RCC 7860 (cell line): ENCODE measurements at places on chromosomes 3 and 15.

GRCh38 chr15:90641581-90642463 is 75.3 kb upstream of the BLM start:
- no peak for DNase-seq

- DNase-seq: no peak
These were observed 38.0 kb upstream of the XCR1 start for GRCh38 chr3:46065294-46065705.

DNA sequence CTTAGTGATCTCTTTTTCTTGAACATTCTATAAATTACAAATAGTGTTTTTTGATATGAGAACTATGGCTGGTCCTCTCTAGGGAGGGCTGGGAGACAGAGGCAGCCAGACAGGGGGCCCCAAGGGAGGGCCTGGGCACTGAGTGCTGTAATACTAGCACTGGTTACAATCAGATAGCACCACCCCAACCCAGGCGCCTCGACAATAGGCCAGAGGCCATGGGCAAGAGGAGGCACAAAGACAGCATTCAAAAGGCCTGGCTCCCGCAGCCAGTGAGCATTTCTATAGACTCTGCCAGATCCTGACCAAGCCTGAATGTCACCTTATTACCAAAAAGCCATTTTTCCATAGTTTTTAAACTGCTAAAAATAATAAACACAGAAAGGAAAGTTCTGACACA is 158.5 kb downstream of the THRB start:
- DNase-seq: no peak

DNA sequence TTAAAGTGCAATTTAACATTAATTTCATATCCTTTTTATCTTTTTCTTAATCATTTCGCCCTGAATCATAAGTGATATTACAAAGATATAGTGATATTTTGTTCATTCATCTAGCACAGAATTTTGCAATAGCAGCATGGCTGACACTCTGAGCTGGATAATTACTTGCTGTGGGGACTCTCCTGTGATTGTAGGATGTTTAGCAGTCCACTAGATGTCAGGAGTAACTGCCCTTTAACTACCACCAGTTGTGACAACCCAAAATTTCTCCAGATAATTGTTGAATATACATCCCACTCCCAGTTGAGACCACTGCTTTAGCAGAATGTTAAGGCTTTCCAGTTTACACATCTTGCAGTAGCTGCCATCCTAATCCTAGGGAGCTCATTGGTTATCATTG is 196.8 kb upstream of the MBNL1 start:
- peak; percentile 47 for DNase-seq

DNA sequence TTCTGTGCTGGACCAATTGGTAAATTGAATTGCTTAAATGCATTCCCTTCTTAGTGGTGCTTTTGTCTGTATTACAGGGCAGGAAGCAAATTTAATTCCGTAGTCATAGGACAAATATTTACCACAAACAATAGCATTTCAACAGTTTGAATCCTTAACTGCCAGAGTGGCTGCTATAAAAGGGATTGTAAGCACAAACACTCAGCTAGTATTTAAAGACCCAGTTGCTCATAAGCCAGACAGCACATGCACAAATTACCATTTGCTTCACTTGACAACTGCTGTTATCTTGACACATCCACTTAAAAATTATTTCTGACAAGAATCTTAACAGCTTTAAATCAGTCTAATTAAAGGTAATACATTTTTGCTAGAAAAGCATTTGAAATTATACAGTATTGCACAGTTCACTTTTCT is 490.2 kb upstream of the ADAMTS9 start:
- DNase-seq: no peak

GRCh38 chr15:67178569-67179210 is 75.8 kb downstream of the AAGAB start:
- DNase-seq: peak; percentile 97

- no peak for DNase-seq
These were observed 384.2 kb downstream of the CGGBP1 start for GRCh38 chr3:87674397-87675161.

- no peak for DNase-seq
These were observed 27.7 kb upstream of the MFSD1 start for GRCh38 chr3:158773845-158774830.

DNA sequence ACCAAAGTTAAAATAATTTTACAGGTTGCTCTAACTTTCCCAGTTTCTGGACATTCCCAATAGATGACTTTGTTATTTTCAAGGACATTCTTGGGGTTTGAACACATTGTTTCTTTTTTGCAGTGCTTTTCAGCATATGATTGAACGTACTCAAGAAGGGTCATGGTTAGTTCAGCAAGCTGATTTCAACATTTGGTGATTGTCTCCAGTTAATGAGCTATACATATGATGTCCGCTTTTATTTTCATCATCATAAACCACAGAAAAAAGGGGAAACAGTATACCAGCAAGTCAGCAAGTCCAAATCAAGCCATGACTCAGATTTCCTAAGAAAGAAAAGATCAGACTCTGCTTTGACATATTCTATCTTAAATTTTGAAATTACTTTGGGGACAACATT is 69.4 kb downstream of the B3GALNT1 start:
- DNase-seq: no peak

DNA sequence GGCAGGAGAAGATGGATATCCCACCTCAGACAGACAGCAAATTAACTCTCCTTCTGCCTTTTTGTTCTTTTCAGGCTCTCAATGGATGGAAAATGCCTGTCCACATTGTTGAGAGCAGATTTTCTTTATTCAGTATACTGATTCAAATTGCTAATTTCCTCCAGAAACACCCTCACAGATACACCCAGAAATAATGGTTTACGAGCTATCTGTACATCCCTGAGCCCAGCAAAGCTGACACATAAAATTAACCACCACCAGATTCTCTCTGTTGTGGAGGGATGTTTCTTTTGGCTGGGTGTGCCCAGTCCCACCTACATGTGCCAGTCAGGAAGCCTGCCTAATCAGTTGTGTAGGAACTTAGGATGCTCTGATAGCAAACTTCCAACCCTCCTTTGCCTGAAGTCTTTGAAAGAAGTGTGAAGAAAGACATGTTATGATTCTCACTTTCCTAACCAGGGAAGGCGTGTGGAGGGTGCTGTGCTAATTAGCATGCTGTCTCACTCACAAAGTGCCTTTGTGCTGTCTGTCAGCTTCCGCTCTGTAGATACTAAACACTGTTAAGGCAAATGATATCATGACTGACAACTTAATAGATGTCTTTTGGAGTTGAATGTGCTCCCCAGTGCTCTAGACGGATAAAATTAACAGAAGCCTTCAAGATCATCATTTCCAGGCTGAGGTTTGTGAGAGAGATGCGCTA is 208.5 kb downstream of the CLSTN2 start:
- DNase-seq: no peak

GRCh38 chr3:127532561-127533203 is 57.9 kb downstream of the TPRA1 start:
- DNase-seq: no peak

GRCh38 chr15:31062911-31063310 is 38.6 kb downstream of the TRPM1 start:
- no peak for DNase-seq

- DNase-seq: no peak
These were observed 140.0 kb downstream of the PLOD2 start for GRCh38 chr3:146020969-146021368.

GRCh38 chr3:157384491-157384890 is 52.2 kb upstream of the PTX3 start:
- DNase-seq: no peak

DNA sequence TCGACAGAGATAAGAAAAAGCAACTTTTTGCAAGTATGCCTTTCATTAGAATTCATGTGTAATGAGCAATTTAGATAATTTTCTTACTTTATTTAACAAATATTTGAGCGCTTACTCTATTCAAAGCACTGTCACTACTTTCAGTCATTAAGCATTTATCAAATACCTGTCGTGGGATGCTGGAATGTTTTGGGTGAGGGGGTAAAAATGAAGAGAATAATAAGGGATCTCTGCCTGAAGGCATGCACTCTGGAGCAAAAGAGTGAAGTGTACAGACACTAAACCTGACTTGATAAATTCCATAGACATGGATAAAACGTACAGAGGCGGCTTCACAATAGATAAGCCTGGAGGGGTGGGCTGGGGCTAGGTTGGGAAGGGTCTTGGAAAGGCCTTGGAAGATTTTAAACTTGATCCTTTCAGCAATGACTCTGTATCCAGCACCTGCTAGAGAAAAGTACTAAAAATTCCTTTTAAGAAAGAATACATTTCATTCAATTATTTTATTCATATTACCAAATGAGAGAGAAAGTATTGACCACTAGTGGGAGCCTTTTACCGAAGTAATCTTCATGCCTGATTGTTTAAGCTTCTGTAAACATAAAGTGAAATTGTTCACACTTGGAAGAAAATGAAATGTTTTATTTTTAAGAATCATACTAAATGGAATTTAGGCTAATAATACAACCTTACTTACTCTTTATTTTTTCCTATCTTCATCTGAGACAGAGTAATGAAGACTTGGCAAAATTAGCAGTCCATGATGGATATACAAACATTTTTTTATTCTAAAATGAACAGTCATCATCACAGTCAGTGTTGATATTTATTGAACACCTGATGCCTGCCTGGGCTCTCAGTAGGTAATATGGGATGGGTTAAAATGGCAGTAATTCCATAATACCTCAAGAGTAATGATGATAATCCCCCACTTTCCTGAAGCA is 113.2 kb downstream of the PPP2R3A start:
- peak; percentile 21 for DNase-seq

GRCh38 chr3:150261958-150262357 is 146.1 kb upstream of the TSC22D2 start:
- DNase-seq: no peak

DNA sequence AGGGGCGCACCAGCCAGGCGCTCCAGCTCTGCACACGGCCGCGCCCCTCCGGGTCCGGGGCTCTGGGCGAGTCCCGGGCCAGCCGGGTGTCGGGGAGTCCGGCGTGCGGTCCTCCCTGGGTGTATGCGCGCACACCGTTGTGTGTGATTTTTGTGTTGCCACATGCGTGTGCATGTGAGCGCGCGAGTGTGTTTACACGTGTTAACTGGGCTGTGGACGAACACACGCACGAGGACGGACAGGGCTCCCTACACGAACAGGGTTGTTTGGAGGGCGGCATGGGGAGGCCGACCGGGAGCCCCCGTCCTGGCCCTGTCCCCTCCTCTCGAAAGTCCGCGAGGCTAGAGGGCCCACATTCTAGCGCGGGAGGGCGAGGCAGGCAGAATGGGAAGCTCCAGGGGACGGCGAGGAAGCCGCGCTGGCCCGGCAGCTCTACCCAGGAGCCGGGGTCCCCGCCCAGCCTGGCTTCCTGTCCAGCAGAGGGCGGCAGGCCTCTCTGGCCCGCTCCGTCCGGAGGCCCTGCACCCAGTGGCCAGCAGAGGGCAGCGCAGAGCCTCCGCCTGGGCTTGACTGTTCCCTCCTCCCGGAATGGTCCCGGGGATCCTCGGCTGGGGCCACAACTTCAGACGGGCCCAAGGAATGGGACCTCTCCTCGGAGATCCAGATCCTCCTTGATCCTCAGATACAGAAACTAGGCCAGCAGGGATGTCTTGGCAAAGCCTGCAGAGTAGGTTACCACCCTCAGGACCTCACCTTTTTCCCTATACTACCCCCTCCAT is 611 bp upstream of the LINGO1 start:
- DNase-seq: peak; percentile 47
